Stromal cell of bone marrow (primary cell): ENCODE measurements at places on chromosomes 4 and X.
A peak's percentile ranks its signal among the peaks of the same experiment; 100 is the strongest.

DNA sequence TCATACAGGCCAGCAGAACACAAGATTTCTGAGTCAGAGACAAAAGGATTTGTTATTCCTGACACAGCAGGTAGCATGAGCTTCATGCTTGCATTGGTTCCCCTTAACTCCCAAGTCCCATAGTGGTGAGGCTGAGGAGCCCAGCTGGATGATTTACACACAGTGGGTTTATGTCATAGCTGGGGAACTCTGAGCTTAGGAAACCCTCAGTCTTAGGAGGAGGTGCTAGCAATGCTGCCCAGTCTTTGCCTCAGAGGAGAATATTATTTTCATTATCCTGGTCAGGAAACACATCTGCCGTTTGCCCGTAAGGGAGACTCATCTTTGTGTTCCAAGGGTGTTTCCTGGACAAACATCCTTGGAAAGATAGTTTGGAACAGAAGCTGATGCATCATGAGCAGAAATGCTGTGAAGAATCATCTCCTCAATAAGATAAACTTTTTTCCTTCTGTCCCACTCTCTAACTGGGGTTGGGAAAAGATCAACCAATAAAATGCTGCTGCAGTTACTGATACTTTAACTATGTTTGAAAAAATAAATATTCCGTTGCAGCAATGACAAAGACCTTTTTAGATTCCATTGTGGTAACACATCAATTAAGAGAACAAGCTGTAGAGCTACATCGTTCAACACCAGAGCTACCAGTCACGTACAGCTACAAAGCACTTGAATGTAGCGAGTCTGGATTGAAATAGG lies 146.8 kb downstream of the DCLK2 start:
- peak; percentile 87 for DNase-seq

- no peak for DNase-seq
Measured at GRCh38 chr4:137226900-137227299, 305.4 kb downstream of the PCDH18 start.

DNA sequence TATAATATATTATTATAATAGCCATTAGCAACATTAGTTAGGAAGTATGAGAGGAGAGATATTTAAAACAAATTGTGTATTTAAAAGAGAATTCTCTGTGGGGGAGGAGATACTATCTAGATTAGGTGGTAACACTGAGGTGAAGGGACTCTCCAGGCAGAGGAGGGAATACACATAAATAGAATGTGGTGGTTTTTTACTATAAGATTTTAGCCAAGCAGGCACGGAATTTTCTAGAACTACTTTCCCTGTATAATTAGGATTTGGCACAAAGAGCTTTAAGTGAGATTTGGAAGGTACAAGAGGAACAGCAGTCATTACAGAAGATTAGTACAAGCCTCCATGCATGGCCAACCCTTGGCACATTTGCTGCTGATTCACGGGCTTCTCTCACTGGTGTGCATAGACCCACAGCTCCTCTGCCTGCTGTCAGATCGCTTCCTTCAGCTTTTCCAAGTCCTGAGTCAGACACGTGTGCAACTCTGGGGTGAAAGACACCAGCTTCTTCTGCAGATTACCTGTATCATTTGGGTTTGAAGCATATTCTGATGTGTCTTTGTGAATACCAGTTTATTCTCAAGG lies 685.5 kb downstream of the KCTD8 start:
- no peak for DNase-seq

DNA sequence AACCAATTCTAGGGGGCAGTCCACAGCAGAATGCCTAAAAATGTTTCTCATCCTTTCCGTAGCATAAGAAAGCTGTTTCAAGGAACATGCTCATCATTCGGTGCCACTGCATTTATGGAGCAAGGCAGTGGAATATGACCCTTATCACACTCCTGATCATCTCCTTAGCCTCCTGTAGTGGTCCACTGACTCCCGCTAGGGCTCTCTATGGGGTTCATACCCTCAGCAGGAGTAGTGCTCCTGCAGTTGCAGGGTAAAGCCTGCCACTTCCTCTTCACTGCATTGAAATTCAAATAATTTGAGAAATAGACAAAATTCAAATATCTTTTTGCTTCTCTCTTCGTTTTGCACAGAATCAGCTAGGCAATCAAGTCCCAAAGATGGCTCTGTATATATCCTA lies 107.0 kb downstream of the NDST3 start:
- DNase-seq: no peak

GRCh38 chr4:74262522-74262921 lies 45.7 kb upstream of the EPGN start:
- DNase-seq: no peak

DNA sequence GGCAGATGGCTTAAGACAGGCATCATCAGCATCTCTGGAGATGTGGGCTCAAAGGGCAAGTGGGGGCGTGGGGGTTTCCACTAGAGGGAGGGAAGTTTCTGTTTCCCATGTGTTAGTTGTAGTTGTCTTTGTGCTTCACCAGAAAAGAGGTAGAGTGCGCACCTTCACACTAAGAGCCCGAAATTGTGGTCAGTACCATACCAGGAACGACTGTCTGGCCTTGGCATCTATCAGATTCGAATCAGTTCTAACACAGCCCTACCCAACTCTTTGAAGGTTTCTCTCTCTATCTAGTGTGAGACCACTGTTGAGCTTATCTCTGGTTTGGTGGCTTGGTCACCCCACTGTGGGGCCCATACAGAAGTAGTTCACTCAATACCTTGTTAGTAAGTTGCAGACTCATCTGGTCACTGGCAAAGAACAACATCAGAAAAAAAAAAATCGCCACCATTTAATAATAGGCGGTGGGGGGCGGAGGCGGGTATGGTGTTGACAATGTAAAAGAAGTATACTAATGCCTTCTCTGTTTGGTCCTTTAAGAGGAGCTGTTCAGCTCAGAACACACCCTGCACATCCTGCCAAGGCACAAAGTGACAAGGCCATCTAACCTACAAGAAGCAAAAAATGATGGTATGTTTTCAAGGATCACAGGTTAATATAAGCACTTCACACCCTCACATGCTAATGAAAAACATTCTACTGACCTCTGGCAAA lies 71.1 kb downstream of the NYX start:
- DNase-seq: no peak

DNA sequence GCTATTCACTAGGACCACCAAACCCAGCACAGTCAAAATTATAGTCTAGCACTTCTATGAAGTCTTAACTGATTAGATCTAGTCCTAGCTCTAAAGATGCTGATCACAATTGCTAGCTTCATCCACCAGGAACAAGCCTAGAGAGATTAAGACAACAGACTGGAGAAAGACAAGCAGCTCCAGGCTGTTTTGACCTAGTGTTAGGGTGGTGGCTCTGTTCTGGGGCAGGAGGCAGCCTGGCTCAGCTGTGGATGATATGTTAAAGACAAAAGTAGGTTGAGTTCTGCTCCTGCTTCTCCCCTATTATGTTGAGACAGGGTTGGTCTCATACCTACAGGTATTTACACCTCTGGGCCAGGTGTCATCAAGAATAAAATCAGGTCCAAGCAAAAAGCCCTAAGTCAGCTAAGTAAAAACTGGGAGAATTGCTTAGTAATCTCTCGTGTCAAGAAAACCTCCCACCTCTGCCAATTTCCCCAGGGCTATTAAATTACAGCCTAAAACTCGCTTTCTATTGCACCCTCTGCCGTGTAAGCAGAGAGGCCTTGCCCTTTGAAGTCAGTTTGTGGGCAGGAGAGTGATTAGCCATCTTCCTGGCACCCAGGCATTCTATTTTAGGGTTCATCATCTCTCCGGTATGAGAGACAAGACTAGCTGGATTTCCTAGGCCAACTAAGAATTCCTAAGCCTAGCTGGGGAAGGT lies 39.9 kb downstream of the RAB40AL start:
- DNase-seq: no peak

DNA sequence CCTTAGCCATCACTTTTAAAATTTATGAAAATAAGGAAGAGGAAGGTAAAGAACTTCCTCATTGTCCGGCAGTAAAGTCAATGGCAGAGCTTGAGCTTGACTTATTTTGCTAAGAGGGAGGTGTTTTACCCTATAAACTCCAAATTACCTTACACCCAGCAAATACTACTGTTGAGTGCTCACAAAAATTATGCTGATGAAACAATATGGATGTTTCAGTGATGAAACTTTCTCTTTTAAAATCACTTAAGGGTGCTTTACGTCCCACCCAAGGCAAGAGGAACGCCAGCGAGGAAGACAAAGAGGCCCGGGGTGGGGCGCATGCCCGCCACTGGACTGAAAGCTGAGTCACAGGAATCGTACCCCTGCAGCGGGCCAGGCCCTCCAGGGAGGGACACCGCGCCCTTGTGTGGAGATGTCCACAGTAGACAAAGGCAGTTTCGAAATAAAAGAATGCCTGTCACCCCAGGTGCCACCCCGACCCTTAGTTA lies 560 bp upstream of the TMSB4X start:
- DNase-seq: no peak

DNA sequence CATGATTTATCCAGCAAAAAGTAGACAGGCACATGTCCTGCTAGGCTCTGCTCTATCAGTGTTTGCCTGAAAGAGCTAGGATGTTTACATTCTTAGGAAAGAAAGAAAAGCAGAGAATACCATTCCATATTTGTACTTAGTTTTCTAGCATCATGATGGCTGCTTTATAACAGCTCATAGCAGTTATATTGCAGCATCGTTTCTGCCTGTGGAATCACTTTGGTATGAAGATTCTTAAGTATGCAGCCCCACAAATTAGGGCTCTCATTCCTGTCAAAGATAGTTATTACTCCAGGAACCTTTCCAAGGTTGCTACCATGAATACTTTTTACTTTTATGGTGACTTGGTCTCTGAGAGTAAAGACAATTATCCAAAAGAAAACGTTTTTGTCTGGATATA lies 119.0 kb upstream of the MYOZ2 start:
- DNase-seq: no peak

GRCh38 chrX:80812176-80812575 lies 2.5 kb upstream of the BRWD3 start:
- no peak for DNase-seq

- no peak for DNase-seq
Measured at GRCh38 chr4:22045051-22045630, 96.6 kb upstream of the KCNIP4 start.

GRCh38 chr4:150229520-150229919 lies 151.3 kb downstream of the DCLK2 start:
- DNase-seq: no peak

DNA sequence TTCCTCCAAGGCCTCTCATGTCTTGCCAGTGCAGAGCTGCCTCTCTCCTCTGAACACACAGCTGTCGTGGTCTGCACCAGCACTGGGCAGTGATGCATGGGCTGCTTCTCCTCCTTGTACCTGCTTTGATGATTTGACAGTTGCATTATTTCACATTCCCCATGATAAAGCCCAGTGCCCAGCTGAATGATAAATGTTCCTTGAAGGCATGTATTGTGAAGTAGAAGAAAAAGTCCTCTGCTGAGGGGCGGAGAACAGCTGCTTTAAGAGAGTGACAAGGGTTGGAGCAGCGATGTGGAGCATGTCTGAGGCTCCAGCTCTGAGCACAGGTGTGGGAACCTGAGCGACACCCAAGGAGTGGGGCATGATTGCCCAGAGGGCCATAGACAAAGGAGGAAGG lies 21.1 kb upstream of the TRIM2 start:
- no peak for DNase-seq

GRCh38 chrX:72394518-72395170 lies 88.9 kb upstream of the CITED1 start:
- peak; percentile 26 for DNase-seq

DNA sequence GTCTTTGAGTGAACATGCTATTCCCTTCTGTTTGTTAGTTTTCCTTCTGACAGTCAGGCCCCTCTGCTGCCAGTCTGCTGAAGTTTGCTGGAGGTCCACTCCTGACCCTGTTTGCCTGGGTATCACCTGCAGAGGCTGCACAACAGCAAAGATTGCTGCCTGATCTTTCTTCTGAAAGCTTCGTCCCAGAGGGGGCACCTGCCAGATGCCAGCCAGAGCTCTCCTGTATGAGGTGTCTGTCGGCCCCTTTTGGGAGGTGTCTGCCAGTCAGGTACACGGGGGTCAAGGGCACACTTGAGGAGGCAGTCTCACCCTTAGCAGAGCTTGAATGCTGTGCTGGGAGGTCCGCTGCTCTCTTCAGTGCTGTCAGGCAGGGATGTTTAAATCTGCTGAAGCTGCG lies 456.9 kb upstream of the HTR2C start:
- no peak for DNase-seq
